ENCODE measurements at places on chromosomes 5 and 9.

DNA sequence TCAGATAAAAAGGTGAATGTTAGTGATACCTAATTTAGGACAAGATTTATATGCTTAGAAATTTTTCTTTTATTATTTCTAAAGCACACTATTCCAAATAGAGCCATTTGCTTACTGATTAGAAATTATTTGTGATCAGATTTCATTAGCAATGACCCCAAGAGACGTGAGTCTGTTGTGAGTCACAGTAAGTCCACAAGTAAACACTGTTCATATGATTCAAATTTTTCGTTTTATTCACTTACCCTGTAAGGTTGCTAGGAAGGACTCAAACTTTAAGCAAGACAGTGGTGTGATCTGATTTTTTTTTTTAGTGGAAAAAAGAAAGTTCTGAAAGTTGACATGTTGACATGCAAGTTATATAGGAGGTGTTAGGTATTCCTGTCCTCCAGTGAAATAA lies 1.2 kb downstream of the CARD6 start:
- peak; percentile 13 for DNase-seq

GRCh38 chr5:172798422-172799215 lies 27.6 kb upstream of the DUSP1 start:
- peak; percentile 98 for DNase-seq

DNA sequence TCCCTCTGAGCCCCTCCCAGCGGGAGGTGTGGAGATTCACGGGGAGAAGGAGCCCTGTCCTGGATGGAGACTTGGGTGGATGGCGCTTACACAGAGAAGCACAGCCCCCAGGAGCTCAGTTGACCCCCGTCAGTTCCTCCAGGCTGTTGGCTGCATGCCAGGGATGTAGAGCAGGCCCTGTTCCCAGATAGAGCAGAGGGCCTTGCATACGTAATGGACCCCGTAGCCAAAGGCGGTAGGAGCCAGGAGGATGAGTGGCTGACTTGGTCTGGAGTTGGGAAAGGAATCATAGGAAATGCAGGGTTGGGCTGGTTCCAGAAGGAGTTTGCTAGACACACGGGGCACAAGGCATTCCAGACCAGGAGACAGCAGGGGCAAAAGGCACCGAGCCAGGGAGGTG lies 2.5 kb downstream of the PMPCA start:
- no peak for DNase-seq

DNA sequence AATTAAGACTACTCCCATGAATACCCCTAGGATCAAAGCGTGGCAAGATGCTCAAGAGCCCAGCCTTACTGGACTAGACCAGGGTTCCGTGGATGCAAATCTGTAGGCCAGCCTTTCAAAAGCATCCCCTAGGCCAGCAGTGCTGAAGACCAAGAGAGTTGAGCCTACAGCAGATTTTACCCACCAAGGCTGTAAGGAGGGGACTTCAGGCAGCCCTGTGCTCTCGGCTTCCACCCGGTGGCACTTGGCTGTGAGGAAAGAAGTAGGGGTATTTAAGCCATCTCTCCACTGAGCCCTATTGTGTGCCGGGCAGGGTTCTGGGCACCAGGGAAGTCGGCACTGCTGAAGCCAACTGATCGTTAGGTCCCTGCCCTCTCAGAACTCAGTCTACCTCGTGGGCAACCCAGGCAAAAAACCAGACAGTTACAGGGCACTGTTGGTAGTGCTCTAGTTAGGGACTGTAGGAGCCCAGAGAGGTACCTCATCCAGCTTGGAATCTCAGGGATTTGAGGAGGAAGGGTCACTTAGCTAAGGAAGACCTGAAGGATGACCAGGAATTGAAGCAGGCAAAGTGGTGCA lies 25.5 kb downstream of the TCF7 start:
- DNase-seq: no peak
